ENCODE measurements at places on chromosomes 4 and X. TPM values are rescaled to one million over a fixed set of nuclear protein-coding genes. Genes with fewer than 3 reads are reported as not detected.

Gene DDIT4L
- 0.21 TPM for total RNA-seq

Gene MMAA
- 5.2 TPM for total RNA-seq

Gene TEC
- 7.2 TPM for total RNA-seq

Gene GPR173
- total RNA-seq = under 0.01 TPM

Gene EGFL6
- not detected for total RNA-seq

Data from mononuclear cell (primary cell).